Activated T-helper 2 cell treated with anti-CD3 and anti-CD28 coated beads, Interferon-gamma antibody, Interleukin-2, Interleukin-4, amounts not matched to agents 10 μg/mL and 5 μg/mL and 100 μg/mL, durations not matched to agents 14 hours and 24 hours and 36 hours (primary cell): ENCODE measurements at places on chromosomes 3 and 15. TPM values are rescaled to one million over a fixed set of nuclear protein-coding genes. Genes with fewer than 3 reads are reported as not detected.

GRCh38 chr3:126307591-126308393, 49.4 kb downstream of the KLF15 start:
- DNase-seq: no peak

DNA sequence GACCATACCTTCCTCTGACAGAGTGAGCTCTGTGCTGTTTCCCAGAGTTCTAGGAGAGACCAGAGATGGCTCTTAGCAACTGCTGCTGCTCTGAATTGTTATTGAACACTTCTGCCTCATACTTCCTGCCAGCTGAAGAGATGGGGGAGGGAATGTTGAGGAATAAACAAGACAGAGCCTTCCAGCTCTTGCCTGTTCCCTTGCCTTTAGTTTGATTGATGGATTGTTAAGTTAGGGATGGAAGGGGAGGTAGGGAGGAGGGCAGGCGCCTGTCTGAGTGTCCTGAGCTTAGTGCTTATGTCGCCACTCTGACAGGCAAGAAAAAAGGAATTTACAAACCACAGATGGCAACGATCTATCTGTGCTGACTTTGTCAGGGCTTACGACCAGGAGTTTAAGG, 42.8 kb downstream of the ZNF609 start:
- no peak for DNase-seq

DNA sequence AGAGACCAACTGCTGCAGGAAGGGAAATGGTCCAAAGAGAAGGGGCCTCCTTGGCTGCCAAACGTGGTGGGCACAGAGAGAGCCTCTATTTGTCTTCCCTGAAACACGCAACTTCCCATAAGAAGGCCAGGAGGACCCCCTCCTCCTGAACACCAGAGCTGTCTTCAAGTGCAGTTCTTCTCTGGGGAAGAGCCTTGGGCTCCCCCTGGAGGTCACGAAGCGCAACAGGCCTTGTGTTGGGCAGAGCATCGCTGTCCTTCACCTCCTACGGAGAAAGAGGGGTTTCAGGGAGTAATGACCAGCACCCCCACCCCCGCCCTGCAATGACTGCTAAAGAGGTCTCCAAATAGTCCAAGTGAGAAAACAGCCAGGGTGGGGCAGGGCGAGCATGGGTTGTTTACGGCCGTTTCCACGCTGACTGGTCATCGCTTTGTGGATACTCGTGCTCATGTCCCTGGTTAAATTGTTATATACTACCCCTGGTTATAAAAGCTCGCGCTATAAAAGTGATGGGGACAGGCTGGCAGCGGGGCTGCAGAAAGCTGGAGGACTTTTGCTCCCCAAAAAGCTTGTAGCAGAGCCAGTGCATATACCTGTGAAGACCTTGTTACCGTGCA, 397.5 kb upstream of the ATP10A start:
- no peak for DNase-seq

The IL17RB gene
- 33.3 and 36.1 TPM in 2 replicates for total RNA-seq
